Urinary bladder (tissue), 4 donors: ENCODE measurements at places on chromosomes 2 and 18. TPM values are rescaled to one million over a fixed set of nuclear protein-coding genes. Genes with fewer than 3 reads are reported as not detected.

C2orf78 gene
- polyA plus RNA-seq = not detected

UGT1A5 gene
- polyA plus RNA-seq = not detected

AGXT gene
- 0.49 TPM for polyA plus RNA-seq

CYP27A1 gene
- 41.1 TPM for polyA plus RNA-seq

BCS1L gene
- 39.5 TPM for polyA plus RNA-seq

GNLY gene
- polyA plus RNA-seq = 1.8 TPM

TUBA3E gene
- polyA plus RNA-seq = not detected

GRCh38 chr2:110690083-110690965 lies 12.5 kb upstream of the BUB1 start:
- no peak for DNase-seq

- DNase-seq = no peak
Observed at GRCh38 chr2:16716024-16716423, 50.4 kb upstream of the CYRIA start.

- DNase-seq = no peak
Observed at GRCh38 chr2:64860276-64860885, 128.8 kb upstream of the SLC1A4 start.

DNA sequence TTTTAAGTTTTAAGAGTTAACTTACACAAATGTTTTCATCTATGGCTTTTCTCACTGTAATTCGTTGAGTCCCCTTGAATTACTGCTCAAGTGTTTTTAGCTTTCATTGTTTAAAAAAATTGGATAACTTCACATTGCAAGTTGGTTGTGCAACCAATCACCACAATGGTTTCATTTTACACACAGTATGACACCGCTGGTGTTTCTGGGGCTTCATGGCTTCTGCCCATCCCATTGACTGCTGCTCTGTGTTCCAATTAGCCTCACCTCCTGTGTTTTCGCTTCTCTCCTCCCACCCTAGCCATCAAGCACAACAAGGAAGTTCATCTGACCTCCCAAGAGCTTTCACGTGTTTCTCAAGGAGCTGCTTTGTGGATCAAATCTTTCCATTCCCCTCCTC lies 199.1 kb upstream of the CHAC2 start:
- no peak for DNase-seq

GRCh38 chr2:105032476-105032875 lies 5.4 kb upstream of the MRPS9 start:
- DNase-seq = no peak

DNA sequence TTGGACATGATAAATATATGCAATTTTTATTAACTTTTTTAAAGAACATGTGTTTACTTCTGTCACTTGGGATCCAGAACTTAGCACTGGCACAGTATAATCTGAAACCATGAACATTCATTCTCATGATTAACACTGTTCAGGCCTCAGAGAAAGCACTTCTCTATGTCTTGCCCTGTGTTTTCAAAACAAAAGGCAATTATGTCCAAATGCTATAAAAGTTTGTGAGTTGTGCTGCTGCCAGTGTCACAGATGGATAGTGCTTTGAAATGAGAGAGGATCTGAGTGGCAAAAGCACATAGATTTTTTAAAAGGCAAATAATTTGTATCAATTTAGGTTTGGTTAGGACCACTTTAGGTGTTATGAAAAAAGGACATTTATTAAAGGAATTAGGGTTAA lies 470.5 kb upstream of the FAM98A start:
- no peak for DNase-seq

GRCh38 chr18:80037869-80038630 lies 3.8 kb downstream of the RBFA start:
- DNase-seq = no peak

DNA sequence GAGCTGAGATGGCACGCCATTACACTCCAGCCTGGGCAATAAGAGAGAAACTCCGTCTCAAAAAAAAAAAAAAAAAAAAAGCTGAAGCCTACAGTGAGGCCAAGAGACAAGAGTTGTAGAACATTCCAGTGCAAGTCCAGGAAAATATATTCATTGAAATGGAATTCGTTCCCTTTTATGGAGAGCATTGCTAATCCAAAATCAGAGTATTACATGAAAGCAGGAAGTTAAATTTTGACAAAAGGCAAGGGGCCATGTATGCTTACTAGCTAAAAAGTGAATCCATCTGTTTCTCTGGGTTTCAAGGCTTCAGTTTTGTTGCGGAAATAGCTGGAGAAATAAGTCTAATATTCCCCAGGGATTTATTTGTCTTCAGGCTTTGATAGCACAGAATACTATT lies 471.7 kb downstream of the THSD7B start:
- DNase-seq = no peak

GRCh38 chr2:157785200-157785599 lies 90.9 kb downstream of the ACVR1 start:
- DNase-seq = no peak

DNA sequence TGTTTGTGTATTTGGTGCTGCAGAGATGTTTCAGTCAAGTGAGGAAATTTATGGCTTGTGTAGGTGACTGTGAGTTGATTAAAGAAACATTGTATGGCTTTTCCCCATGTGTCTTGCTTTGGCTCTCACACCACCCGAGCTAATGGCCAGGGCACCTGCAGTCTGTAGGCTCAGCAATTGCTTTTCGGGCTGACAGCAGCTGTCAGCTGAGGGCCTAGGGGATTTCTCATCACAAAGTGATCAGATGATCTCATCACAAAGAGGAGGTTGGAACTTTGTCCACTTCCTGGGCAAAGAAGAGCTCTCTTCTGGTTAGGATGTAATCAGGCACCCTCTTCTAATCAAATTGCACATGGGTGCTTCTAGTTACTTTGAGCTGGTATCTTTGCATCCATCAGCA lies 632.2 kb downstream of the SLC4A3 start:
- no peak for DNase-seq

DNA sequence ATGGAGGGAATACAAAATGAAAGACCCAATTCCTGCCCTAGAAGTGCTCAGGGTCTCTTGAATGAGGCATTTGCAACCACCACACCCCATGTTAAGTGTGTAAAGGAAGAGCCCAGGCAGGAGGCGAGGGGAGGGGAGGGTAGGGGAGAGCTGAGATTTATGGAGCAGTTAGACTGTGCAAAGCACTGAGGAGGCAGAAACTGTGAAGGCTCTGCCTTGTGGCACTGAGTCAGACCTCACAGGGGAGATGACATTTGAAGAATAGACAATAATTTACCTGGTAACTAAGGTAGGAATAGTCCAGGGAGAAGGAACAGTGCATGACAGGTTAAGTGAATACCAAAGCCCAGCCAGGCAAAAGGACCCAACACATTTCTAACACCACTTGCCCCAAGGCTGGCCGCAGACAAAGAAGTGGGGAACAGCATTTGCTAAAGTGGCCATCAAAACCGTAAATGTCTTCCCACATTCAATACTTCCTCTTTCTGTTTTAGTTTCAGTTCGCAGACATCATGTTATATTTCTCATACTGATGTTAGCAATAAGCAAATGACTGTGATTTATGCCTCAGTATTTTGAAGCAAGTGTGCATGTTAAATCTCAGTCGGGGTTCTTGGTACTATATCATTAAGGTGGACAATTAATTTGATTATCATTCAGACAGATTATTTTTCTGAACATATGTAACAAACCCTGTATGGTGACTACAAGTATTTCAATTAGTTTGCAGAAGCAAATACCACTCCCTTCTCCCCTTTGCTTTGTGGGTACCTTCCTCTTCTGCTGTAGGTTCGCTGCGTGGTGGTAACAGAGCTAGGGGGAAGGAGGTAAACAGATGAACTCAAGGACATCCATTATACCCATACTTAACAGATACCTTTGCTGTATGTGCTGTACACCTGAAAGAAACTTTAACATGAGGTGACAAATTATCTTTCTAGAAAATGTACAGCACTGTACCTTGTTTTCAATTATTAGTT lies 27.5 kb downstream of the CDH20 start:
- no peak for DNase-seq

DNA sequence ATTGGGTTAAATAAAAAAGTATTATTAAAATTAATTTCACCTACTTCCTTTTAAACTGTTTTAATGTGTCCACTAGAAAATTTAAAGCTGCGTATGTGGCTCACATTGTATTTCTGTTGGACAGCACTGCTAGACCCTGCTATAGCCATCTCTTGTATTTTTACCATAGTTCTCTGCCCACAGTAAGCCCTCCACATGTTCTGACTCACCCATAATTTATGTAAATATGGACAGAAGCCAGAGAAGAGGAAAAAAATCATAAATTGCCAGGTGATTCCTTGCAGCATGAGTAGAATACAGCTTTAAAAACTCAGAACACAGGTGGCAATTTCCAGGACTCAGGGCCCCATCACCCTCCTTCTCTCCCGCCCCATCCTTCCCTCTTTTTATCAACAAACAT lies 142.4 kb upstream of the MEX3C start:
- no peak for DNase-seq

DNA sequence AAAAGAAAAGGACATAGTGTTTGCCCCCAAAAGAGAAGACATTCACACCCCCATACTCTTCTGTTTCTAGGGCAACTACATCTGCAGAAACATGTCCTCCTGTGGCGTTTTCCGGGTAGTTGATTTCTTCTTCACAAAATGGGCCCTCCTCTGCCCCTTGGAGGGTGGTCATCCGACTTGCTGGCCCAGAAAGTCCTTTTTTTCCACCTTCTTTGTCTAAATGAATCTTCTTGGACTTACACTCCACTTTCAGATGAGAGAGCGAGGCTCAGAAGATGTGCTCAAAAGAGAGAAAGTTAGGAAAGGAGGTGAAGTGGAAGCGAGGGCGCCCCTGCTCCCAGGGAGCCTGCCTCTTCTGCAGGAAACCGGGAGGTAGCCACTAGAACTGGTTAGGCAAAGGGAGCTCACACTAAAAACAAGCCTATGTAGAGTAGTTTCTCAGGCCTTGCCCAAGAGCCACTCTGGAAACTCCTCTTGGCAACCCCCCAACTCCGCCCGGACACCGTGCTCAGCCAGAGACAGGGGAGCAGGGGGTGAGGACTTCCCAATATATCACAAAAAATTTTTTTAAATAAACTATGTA lies 10.2 kb upstream of the SIX3 start:
- no peak for DNase-seq

DNA sequence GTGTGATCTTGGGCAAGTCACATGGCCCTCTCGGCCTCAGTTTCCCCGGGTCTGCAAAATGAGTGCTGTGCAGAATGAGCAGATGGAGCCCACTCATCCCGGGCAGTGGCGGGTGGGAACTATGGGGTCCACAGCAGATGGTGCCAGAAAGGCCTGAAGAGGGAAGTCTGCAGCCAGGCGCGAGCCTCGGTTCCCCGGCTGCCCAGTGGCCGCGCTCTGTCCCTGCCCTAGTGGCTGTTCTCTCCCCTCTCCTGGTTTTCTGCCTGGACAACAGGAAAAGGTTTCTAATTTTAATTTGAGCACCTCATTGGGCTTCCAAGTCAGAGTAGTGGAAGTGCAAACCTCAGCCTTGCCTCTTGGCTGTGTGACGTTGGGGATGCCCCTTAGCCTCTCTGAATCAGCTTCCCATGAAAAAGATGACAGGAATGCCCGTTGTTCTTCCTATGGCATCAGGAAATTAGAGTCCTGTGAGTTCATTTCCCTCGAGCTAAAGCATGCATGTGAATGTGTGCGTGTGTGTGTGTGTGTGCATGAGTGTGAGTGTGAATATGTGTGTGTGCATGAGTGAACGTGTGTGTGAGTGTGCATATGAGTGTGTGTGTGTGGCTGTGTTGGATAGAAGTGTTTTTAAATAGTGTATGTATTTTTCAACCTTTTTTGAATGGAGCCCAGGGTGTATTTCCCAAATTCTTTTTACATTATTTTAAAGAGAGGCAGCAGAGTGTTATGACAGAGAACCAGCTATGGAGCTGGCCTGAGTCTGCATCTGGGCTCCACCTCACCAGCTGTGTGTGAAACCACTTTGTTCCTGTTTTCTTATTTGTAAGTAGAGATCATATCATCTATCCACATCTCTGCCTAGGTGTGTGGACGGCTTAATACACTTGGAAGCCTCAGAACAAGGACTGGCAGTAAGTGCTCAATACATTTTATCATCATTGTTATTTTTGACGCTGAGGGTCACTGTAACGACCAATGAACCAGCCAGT lies 41.3 kb downstream of the RRM2 start:
- DNase-seq = no peak

DNA sequence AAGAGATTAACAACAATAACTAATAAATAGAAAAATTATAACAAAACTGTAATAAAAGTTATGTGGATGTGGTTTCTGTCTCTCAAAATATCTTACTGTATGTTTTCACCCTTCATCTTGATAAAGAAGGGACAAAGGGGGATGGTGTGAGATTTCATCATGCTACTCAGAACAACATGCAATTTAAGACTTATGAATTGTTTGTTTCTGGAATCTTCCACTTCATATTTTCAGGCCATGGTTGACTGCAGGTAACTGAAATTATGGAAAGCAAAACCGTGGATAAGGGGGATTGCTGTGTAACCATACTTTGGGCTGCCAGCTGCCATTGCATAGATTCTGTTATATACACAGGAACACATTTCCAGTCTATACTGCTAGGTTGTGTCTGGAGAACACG lies 45.6 kb downstream of the NEB start:
- no peak for DNase-seq

DNA sequence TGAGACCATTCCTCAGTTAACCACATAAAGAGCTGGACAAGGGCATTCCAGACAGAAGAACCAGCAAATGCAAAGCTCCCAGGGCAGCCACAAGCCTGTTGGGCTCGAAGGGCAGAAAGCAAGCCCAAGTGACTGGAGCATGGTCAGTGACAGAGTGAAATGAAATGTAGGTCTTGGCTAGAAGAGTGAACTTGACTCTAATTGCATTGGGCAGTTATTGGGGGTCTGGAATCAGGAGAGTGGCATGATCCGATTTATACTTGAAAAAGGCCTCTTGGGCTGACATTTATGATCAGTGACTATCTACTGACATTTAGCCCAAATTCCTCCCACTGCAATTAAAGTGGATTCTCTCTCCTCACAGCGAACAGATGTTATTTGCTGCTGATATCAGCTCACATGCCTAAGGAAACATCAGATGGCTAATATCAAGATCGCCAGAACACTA lies 152.5 kb upstream of the KLF7 start:
- DNase-seq = no peak

DNA sequence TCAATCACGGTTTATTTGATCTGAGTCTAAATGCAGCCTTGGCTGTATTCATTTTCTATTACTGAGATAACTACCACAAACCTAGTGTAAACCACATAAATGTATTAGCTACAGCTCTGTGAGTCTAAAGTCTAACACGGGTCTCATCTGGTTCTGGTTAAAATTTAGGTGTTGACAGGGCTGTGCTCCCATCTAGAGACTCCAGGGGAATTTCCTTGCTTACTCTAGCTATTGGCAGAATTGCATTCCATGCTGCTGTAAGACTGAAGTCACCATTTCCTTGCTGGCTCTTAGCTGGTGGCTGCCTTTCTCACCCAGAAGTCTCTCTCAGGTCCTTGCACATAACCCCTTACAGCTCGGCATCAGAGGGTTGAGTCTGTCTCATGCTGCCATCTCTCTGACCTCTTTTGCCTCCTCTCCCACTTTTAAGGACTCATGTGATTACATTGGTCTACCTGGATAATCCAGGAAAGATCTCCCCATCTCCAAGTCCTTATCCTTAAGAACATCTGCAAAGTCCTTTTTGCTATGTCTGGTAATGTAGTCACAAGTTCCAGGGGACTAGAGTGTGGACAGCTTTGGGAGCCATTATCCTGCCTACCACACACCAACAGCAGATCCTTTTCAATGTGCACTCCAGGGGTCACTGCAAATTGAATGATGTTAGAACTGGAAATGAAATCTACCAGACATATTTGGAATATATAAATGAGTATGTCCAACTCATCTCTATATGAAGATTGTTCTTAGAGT lies 207.0 kb upstream of the AGAP1 start:
- DNase-seq = no peak
